ENCODE measurements at places on chromosomes 1 and 21.

DNA sequence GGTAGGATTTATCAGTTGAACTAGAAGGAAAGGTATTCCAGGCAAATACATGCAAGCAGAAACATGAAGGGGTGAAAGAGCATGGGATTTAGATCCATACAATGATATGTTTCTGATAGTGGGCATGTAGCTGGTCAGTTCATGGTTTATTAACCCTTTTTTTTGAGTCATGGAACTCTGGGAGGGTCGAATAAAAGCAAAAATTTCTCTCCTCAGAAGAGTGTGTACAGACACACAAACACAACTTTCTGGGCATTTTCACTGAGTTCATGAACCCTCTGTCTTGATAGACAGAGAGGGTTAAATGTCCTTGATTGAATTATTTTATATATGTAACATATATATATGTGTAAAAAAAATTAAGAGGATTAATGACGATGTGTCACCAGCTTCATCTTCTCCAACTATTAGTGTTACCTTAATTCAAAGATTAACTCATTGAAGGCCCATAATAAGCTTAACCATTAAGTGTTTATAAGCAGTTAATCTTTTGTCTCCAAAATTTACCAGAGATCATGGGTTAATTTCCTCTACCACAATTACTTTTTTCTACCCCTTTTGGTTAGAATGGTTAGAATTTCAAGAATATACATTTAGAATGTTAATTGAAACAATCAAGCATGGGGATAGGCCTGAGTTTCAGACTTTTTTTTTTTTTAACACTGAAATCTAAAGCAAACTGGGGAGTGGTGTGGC lies 4.6 kb downstream of the JUN start:
- no peak for DNase-seq

DNA sequence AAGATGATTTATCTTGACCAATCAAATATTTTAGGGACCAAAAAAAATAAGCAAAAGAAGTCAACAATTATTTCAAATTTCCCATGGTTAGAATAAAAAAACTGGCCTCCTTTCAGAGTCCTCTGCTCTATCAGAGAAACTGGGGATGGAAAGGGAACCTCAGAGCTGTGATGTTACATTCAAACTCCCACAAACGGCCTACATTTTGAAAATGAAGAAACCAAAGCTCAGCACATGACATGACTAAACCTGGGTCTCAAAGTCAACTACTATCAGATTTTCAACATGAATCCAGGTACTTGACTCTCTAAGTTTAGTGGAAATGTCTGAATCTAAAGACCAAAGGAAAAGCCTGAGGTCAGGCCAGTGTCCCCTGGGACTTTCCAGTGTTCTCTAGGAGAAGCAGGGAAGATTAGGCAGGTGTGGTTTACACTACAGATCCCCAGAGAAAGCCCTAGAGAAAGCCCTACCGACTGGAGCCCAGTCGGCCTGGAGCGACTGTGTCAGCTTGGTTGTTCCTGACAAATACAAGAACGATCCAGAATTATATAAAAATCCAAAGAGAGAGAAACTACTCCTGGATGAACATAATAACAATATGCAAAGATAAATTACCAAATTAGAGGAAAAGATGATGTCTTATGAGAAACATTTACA lies 24.8 kb downstream of the JAK1 start:
- DNase-seq, result no peak

GRCh38 chr1:205852969-205853368 lies 3.0 kb upstream of the PM20D1 start:
- DNase-seq, result no peak

DNA sequence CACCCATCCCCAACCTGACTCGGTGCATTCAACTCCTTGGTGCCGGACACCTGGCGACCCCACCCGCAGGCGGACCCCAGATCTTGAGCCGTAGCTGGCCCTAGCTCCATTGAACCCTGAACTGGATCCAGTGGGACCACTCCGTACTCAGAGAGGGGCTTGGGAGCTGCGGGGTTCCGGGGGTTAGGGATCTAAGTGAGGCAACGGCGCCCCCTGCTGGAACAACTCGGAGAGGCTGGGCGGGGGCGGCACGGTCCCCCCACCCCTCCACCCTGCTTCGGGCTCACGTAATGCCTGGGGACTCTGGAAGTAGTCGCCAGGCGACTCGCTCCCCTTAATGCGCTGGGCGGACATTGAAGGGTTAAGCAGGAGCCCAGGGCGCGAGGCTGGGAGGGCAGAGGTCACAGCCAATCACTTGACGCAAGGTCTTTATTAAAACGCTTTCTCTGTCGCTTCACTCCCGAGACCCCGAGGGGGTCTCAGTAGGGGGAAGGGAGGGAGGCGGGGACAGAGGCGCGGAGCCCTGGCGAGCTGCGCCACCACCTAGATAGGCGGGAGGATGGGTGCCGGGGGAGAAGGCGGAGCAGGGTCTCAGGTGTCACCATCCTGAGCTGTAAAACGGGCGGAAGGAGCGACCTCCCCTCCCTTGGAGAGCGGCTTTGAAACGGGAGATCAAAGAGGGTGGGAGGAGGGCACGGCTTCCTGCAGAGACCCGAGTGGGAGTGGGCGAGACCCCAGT lies 704 bp upstream of the CRABP2 start:
- DNase-seq, result no peak

DNA sequence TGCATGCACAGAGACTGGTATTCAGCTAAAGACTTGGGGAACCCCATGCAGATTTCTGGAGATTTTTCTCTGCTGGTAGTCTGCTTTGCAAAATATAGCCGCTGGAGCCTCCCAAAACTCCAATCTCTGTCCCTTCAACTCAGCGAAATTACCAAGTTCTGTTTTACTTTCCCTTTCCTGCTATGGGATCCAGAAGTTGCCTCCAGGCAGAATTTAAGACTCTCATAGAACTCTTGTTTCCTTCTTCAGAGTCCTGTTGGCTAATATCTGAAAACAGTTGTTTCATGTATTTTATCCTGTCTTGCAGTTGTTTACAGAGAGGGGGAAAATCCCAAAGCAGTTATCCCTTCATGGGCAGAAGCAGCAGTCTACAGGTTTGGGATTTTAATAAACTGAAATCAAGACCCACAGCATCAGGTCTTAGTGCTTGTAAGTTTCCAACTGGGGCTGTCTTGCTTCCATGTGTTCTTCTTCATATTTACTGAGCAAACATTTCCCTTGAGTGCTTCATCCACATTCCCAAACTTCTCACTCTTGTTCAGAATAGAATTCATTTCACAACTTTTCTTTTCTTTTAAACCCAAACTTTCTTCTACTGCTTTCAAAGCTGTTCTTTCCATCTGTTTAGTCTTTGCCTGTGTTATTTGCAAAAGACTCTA lies 221.3 kb upstream of the DMRTA2 start:
- DNase-seq, result no peak

GRCh38 chr1:26797627-26798026 lies 9.9 kb downstream of the PIGV start:
- no peak for DNase-seq

DNA sequence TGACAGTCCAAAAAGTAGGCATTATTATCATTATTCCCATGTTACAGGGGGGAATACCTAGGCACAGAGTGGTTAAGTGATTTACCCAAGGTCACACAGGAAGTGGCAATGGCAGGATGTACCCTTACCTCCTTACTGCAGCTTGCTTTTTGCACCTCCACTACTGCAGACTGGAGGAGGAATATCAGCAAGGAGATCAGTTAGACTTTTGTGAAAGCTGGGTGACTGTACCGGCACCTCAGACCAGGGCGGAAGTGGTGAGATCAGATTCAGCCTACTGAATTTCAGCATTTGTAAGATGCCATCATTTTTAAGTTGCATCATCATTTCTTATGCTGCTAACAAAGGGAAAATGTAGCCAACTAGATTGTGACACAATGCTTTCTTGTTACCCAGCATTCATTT lies 4.5 kb downstream of the ADARB1 start:
- no peak for DNase-seq

DNA sequence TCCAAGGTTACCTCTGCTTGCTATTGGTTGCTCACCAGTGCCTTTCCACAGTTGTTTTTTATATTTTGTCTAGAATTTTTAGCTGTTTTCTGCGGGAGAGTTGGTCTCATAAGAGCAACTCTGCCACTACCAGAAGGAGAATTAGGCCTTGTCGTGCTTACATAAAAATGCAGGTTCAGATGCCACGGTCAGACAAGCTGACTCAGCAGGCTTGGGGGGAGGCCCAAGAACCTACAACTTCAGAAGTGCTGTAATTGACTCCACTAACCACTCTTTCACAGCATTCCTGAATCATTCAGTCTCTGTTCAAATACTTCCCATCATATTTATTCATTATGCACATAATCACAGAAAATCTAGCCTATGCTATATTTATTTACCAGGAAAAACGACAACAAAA lies 23.1 kb upstream of the YRDC start:
- DNase-seq, result no peak

DNA sequence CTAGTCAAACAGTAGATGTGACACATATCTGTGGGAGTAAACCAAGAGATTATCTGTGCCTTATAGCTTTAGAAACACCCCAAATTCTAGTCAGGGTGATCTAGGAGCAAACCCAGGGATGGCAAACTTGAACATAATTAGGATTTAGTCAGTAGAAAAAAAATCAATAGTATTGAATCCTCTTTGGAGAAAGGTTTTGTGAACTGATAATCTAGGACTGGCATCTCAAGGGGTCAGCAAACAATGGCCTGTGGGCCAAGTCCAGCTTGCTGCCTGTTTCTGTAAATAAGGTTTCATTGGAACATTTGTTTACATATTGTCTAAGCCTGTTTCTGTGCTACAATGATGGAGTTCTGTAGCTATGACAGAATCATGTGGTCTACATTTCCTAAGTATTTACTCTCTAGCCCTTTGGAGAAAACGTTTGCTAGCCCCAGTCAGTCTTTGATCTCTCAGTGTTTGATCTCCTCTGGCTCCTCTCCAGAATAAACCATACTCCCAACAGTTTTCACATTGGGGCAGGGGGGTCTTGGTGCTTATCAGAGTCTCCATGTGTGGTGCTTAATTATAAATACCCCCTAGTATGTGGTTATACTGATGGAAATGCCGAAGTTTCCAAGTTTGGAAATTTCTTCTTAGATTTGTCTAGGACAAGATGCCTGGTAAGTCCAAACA lies 385.8 kb downstream of the NTNG1 start:
- no peak for DNase-seq

GRCh38 chr1:115980998-115981993 lies 5.0 kb downstream of the SLC22A15 start:
- DNase-seq, result peak; percentile 59

- no peak for DNase-seq
These were observed 84.1 kb downstream of the PGBD5 start for GRCh38 chr1:230342019-230342418.

- DNase-seq, result no peak
These were observed 150.6 kb upstream of the ZC3H12A start for GRCh38 chr1:37323486-37324377.

GRCh38 chr1:59394706-59395425 lies 98.0 kb downstream of the FGGY start:
- no peak for DNase-seq

DNA sequence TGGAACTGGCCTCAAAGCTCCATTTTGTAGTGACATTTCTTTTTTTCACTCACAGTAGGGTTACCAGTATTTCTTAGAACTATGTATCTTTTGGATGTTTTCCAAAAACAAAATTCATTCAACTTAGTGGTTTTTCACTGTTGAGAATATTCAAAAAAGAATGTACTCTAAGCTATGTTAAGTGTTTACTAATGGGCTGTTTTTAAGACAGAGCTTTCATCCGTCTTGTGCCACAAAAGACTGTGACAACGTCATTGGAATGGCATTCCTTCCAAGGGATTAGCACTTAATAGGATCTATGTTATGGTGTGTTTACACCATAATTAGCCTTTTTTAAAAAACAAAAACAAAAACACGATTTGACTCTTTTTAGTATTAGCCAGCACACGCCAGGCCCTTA lies 66.8 kb downstream of the TTC3 start:
- no peak for DNase-seq

- DNase-seq, result no peak
These were observed 473.3 kb upstream of the PLXNA2 start for GRCh38 chr1:208717525-208717924.

GRCh38 chr1:15820478-15820877 lies 13.0 kb upstream of the UQCRHL start:
- no peak for DNase-seq

GRCh38 chr1:152870831-152871730 lies 7.0 kb upstream of the SMCP start:
- DNase-seq, result peak; percentile 4

DNA sequence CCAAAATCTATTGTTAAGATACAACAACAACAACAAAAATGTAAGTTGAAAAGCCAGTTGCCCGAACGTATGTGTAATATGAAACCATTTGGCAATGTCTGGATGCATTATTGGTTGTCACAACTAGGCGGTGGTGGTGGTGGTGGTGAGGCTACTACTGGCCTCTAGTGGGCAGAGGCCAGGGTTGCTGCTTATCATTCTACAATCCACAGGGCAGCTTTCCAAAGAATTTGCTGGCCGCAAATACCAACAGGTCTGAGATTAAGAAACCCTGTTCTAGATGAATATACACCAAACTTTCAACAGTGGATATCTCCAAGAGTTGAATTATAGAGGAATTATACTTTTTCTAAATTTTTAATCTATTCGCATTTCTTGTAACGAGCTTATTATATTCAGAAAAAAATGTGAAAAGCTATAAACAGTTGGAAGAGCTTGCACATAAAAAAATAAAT lies 26.8 kb upstream of the ZNF697 start:
- peak; percentile 80 for DNase-seq

GRCh38 chr1:40310983-40311642 lies 6.0 kb downstream of the COL9A2 start:
- no peak for DNase-seq

- no peak for DNase-seq
These were observed 29.1 kb upstream of the KLF17 start for GRCh38 chr1:44089371-44090048.

GRCh38 chr1:228278432-228278941 lies 70.6 kb downstream of the OBSCN start:
- DNase-seq, result no peak

GRCh38 chr1:222788402-222789156 lies 26.3 kb upstream of the DISP1 start:
- DNase-seq, result no peak

GRCh38 chr1:29639156-29639736 lies 402.9 kb downstream of the PTPRU start:
- no peak for DNase-seq

- DNase-seq, result no peak
These were observed at the start of gene FAM131C for GRCh38 chr1:16073490-16074119. TSS of gene FAM131C (minus strand) at chr1:16073651. CDS start at chr1:16073442, 209 bp downstream.

- no peak for DNase-seq
These were observed 60.6 kb upstream of the ETV3 start for GRCh38 chr1:157198619-157199420.

DNA sequence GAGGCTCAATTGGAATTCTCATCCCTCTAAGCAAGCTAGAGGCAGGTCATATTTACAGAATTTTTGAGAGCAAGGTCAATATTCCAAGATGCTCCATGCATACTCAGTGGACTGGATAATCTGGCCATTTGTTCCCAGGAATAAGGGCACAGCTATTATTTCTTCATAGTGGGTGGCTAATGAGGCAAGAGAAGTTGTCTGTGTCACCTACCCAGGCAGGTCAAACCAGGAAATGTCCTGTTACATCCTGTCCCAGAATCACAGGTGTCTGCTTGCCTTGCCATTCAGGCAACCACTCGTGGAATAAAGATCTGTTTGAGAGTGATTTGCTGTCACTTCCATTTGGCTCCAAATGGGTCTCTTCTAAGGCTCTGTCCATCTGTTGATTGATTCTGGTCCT lies 85.2 kb upstream of the ZP4 start:
- no peak for DNase-seq

All from fibroblast of the conjunctiva (primary cell).